ENCODE measurements at places on chromosomes 11 and 22.

GRCh38 chr11:64769283-64769682 lies 9.1 kb downstream of the SF1 start:
- DNase-seq, result no peak

DNA sequence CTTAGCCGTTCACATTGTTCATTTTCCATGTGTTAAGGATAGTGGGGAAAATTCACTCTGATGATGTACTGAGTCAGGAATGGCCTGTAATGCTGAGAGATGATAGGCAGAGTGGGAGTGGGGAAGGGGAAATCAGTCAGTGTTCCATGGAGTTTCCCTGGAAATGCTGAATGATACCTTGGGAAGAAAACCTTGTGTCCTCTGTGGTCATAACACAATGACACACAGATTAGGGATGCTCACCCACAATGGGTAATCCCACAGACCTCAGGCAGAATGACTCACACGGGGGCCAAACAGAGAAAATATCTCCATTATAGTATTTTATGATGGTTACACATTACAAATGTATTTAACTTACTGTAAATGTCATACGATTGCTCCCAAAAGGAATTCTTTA lies 118.0 kb downstream of the SNX19 start:
- no peak for DNase-seq

GRCh38 chr11:132258875-132259274 lies 888.5 kb downstream of the NTM start:
- DNase-seq, result no peak

GRCh38 chr11:86101493-86101892 lies 32.6 kb upstream of the PICALM start:
- no peak for DNase-seq

DNA sequence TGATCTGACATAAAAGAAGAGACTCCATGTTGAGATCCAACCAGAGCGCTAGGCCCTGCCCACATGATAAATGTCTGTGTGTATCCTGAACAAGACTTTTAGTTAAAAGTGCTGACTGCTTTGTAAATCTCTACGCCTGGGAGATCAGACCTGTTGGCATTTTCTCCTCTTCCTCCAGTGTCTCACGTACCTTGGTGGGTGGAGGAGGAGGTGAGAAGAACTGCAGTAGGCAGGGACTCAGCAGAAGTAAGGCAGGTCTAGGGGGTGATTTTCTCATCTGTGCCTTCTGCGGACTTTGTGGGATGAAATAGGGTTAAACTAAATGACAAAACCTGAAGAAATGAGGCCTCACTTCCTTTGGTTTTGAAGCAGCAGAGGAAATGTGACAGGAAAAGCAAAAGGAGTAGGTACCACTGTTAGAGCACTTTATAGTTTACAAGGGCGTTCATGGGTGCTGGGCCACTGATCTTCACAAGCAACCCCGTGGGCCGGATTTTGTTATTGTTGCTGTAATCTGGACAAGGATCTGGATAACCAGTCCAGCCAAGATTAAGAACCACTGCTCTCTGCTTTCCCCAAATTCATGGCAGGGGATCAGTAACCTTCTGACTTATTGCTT lies 36.7 kb upstream of the PLET1 start:
- no peak for DNase-seq

DNA sequence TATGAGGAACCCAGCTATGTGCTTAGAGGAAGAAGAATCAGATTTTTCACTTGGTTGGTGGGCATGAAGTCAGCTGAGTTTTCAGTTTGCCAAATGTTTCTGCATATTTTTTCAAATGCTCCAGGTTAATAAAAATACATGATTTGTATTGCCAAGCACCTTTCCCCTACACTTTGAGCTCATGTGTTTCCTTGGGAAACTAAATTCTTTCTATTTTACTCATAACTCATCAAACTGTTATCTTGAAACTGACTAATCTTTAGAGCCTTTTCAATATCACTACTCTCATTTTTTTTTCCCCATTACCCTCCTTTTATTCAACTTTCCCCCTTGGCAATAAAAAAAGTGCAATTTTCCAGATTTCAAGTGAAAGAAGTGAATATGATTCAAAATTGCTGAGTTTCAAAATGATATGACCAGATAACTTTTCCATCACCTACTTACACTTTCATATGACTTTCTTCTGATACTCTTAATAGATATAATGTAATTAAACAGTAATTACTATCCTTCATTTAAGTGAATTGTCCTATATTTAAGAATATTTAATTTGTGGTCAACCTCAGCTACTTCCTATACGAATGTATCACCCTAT lies 91.9 kb upstream of the SOX6 start:
- no peak for DNase-seq

- DNase-seq, result no peak
Observed at GRCh38 chr22:25840167-25840566, 98.2 kb downstream of the MYO18B start.

DNA sequence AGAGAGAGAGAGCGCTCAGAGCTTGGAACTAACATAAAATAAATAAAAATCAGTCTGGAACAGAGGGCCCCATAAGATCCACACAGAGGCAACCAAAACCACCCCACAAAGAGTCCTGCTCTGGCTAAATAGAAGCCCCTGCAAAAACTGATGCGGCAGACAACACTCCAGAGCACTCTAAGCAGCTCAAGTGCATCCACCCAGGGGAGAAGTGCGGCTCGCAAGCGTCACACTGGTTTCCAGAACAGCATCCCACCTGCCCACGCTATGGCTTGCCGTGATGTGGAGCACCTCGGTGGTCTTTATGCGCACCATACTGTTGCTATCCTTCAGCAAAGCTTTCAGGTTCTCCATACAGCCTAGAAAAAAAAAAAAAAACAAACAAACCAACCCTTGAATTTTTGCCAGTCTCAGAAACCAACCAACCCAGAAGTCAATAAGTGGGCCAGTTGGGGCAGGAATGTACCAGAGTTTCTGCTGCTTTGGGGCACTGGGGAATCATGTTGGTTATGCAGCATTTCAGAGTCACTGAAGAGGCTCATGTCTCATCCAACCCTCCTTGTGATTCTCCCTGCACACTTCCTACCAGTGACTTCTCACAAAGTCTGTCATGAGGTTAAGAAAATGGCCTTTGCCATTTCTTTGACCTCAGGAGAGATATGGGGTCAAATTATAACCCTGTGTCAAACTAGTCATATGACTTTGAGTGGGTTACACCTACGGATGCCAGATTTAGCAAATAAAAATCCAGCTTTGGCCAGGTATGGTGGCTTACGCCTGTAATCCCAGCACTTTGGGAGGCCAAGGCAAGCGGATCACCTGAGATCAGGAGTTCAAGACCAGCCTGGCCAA lies 3.0 kb downstream of the RSPH14 start:
- DNase-seq, result no peak

DNA sequence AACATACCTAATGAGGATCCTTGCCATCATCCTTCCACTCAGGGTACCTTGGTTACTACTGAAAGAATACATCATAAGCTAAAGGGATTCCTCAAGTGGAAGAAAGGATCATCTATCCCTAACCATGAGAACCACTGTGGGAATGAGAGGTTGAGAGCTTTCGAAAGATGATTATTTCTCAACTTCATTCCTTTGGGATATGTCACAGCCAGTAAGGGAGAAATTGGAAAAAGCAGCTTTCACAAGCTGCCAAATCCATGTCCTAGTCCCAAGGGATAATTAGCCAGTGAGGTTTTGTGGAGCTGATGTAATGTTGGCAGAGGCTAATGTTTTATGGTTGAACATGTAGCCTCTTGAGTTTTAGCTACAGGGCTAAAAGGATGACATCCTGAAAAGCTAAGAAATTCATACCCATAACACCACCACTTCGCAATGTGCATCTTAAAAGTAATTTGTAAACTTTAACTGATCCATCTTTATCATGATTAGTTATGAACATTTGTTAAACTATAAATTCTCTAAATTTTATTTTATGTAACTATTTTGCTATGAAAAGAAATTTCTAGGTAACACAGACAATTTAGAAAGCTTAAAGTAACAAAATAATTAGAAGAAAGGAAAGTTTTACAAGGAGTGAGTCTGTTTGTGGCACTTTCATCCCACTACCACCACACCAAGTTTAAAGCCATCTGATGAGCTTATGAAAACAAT lies 123.9 kb downstream of the MRTFA start:
- no peak for DNase-seq

GRCh38 chr11:65489035-65489705 lies 9.7 kb upstream of the MALAT1 start:
- no peak for DNase-seq

- DNase-seq, result no peak
Observed at GRCh38 chr11:114080219-114080618, 20.7 kb downstream of the ZBTB16 start.

DNA sequence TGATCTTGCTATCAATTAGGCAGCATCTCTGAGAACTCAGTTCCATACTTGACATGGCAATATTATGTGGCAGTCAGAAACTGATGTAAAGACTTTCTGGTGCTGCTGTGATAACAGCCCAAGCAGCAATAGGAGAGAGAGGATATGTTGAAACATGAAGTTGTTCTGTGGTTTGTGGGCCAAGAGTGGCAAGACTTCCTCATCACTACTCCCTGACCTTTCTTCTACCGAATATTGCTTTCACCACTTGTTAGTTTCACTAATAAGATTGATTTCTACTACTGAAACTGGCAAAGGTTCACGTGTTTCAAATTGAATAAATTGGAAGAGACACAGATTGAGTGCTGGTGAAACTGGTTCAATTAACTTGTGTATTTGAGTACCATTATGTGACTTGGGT lies 852.6 kb upstream of the RAG2 start:
- DNase-seq, result no peak

DNA sequence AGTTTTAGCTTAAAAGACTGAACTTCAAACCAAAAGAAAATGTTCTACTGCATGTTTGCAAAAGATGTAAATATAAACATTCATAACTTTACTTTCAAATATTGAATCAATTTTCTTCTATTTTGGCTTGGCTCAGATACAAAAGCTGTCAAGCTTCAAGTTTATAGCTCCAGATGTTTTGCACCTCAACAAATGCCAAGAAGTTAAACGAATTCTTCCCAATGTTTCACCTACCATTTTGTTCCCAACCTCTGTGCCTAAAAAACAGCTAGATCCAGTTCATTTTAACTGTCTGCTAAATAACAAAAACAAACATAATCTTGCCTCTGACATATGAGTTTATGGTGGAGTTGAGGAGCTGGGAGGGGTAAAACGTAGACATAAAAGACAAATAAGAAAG lies 76.5 kb downstream of the RAB30 start:
- DNase-seq, result no peak

DNA sequence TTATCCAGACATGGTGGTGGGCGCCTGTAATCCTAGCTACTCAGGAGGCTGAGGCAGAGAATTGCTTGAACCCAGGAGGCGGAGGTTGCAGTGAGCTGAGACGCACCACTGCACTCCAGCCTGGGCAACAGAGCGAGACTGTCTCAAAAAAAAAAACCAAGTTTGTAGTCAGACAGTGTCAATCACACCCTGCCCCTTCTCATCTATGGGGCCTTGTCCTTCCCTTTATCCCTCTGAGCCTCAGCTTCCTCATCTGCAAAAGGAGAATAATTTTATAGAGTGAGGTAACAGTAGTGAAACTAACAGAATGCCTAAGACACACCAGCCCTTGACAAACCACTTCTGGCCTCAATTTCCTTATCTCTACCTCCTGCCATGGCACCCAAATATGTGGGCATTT lies 10.7 kb downstream of the BCL9L start:
- DNase-seq, result no peak

- DNase-seq, result no peak
Observed at GRCh38 chr11:119752345-119752871, 23.4 kb upstream of the NECTIN1 start.

- DNase-seq, result no peak
Observed at GRCh38 chr11:115931548-115932083, 427.4 kb upstream of the CADM1 start.

DNA sequence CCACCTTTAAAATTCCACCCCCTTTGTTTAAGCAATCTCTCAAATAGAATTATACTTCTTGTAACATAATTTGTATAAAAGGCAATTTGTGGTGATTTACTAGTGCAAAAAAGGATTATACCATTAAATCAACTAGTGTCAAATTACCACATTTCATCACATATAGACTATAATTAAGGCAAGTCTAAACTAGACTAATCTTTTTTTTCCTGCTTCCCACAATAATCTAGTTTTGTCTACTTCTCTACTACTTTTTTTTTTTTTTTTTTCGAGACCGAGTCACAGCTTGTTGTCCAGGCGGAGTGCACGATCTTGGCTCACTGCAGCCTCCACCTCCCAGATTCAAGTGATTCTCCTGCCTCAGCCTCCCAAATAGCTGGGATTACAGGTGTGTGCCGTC lies 36.1 kb upstream of the FZD4 start:
- no peak for DNase-seq

GRCh38 chr11:74417860-74418508 lies 19.8 kb upstream of the PGM2L1 start:
- no peak for DNase-seq

GRCh38 chr22:47822422-47822821 lies 1060.0 kb downstream of the TBC1D22A start:
- no peak for DNase-seq

DNA sequence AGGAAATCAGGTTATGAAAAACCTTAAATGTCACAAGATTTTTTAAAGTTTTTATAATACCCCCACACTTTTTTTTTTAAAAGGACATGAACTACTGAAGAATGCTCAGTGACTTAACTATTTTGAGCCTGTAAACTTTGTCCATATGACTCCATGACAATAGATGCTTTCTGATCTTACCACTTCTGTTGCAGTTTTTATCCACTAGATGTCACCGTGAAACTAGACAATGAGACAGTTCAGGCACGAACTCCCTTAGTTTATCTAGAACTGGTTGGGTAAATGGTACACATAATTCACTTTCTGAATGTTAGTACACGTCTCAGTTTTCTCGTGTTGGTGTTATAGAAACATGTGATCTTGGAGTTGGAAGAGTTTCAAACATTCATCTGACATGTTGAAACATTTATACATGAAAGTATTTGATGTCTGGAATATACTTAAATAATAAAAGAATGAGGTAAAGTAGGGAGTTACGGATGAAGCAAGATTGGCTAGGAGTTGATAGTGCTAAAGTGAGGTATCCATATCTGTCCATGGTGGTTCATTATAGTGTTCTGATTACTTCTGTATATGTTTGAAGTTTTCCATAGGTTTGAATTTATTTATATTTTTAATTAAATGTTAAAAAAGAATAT lies 8.1 kb downstream of the CCDC15 start:
- no peak for DNase-seq

- no peak for DNase-seq
Observed at GRCh38 chr11:113372309-113372708, 15.3 kb upstream of the ANKK1 start.

- DNase-seq, result no peak
Observed at GRCh38 chr11:94175535-94175934, 46.9 kb downstream of the PANX1 start.

All from stimulated activated CD8-positive, alpha-beta memory T cell treated with anti-CD3 and anti-CD28 coated beads, Interleukin-2, amount 100 ng/mL, for 1 hour (primary cell).